ENCODE measurements at places on chromosomes 1 and 21.

- DNase-seq, result no peak
Observed at GRCh38 chr1:145922266-145922665, 3.7 kb upstream of the PEX11B start.

DNA sequence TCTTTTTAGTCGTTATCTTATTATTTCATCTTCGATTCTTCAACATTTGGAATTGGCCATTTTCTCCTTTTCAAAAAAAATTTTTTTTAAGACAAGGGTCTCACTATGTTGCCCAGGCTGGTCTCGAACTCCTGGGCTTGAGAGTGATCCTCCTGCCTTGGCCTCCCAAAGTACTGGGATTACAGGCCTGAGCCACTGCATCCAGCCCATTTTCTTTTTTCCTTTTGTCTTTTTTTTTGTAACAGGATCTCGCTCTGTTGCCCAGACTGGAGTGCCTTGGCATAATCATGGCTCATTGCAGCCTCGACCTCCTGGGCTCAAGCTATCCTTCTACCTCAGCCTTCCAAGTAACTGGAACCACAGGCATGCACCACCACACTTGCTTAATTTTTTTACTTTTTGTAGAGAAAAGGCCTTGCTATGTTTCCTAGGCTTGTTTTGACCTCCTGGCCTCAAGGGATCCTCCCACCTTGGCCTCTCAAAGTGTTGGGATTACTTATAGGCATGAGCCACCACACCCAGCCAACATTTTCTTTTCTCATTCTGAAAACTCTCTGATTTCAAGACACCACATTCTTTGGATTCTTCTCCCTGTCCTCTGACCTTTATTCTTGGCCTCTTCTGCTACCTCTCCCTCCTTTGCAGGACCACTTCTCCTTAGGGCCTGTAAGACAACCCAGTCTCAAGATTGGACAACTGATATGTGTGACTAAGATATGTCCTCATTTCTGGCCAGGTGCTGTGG, 6.0 kb upstream of the MAP1LC3C start:
- no peak for DNase-seq

DNA sequence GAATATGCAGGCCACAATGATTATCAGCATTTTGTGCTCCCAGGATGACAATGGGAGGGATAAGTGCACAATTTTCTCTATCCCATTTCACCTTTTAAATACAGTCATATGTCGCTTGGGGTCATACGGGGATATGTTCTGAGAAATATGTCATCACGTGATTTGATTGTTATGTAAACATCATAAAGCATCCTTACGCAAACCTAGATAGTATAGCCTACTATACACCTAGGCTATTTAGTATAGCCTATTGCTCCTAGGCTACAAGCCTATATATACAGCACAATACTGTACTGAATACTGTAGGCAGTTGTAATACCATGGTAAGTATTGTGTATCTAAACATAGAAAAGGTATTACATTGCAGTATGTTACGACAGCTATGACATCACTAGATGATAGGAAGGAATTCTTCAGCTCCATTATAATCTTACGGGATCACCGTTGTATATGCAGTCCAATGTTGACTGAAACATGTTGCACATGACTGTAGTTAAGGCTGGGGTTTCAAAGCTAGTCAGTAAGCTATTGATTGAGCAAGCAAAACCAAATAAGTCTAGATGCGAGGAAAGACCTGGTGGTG, 18.9 kb downstream of the RUSC1 start:
- DNase-seq, result no peak

DNA sequence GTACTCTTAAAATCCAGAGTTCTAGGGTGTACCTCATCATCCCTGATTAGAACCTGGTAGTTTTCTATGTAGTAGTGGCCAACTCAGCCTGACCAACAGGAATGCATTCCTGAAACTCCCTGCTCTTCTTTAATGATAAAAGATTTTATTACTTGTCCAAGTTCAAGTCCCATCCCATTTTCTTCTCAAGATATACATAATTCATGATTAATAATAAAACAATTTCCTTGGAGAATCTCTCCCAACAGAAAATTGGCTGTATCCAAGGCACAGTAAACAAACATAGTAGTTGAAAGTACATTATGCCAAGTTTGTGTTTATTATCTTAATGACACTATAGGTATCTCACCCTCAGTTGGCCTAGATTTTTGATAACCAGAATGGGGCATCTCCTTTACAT, 714.1 kb upstream of the ADAMTS5 start:
- no peak for DNase-seq

GRCh38 chr1:38671221-38671620, 188.4 kb downstream of the RRAGC start:
- no peak for DNase-seq

- DNase-seq, result no peak
Observed at GRCh38 chr1:169844941-169845608, 48.6 kb downstream of the SCYL3 start.

DNA sequence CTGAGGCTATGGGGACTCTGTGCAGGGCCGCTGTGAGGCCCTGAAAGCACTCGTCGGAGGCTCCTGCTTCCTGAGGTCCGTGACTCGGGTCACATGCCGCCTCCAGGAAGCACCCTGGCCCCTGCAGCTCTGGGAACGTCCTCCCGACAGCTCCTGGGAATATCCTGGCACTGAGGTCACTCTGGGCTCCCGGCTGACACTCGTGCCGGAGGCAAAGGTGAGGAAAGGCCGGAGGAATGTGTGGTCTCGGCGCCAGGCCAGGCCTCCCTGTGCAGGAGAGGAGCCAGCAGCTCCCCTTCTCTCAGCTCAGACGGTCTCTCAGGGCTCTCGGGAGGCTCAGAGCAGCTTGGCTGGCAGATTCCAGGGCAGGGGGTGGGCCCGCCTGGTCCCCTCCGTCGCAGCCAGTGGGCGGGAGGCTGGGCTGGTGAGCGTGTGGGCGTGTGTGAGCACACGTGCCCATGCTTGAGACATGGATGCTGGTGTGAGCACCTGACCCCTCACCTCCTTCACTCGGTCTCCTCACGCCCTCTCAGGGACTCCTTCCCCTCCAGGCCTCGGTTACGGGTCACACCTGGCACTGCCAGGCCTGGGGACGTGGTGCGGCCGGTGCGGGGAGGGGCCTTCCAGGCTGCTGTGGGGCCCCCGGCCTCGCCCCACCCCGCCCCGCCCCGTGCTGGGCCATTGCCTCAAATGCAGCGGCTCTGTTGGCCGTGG, 5.5 kb upstream of the RNF223 start:
- peak; percentile 19 for DNase-seq

DNA sequence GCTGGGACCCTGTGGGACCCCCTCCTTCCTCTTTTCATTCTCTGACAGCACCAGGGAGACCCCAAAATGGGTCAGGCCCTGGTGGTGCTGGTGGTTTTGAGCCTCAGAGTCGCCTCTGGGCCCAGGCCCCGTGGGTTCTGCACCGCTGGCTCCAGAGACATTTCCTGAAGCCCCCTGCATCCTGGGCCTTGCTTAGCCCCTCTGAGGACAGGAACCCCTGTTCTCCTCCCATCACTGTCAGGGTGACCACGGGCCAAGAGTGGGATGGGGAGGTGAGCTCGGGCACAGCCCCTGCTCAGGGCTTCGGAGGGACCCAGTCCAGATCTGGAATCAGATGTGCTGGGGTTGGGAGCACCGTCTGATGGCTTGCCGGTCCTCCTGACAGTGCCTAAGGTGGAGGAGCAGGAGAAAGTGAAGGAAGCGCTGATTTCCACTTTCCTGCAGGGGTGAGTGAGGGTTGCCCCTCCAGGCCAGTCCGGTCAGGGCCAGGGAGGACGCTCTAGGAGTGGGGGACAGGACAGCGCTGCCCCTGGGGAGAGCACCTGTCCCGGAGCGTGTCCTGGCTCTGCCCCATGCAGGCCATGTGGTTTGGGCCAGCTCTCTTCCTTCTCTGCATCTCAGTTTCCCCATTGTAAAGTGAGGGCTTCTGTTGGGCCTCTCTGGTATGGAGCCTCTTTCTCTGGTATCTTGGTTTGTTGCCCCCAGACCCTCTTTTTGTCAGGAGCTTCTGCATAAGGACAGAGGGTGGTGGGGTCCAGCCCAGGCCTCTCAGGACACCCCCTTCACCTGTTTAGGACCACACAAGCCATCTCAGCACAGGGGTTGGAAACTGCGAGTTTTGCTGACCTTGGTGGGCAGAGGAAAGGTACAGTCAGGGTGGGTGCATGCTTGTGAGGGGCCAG, 71.0 kb downstream of the TRIM11 start:
- DNase-seq, result no peak

- no peak for DNase-seq
Observed at GRCh38 chr1:109721042-109721441, 9.0 kb downstream of the GSTM5 start.

DNA sequence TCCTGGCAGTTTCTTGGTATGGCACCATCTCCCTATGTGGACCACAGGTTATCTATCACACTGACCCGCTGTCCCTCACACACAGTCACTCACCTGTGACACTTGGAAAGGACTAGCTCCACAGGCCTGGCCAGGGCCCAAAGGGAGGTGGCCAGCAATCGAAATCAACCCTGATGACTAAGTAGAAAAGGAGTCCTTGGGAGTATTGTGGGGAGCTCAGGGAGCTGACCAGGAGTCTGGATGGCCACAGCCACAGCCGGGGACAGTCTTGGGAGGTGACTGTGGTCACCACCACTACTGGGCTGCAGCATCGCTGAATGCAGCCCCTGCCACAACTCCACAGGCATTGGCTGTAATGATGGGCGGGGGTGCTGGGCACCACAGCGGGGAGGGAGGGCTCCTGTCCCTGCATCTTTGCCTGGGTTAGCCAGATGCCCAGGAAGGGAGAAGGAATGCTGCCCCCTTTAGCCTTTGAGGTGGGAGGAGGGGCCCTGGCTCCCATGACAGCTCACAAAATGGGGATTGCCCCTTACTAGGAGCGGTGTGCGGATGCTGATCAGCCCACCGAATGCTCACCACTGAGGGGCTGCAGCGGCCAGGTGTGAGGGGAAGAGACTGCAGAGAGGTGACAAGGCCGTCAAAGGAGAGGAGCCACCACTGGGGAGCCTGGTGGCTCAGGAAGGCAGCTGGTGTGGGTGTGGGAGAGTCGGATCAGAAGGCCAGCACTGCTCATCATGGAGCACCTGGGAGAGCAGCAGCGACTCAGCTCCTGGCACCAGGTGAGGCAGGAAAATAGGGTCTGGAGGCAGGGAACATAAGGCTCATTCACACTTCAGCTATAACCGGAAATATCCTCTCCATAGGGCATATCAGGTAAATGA, 61.3 kb downstream of the H3-3A start:
- DNase-seq, result no peak

- peak; percentile 90 for DNase-seq
Observed at GRCh38 chr1:21022279-21023040, 154.2 kb downstream of the EIF4G3 start.

Measured in NCI-H1436 (cell line).